ENCODE measurements at places on chromosomes 2 and 18.

GRCh38 chr2:43292297-43292696 is 65.9 kb upstream of the ZFP36L2 start:
- no peak for DNase-seq

DNA sequence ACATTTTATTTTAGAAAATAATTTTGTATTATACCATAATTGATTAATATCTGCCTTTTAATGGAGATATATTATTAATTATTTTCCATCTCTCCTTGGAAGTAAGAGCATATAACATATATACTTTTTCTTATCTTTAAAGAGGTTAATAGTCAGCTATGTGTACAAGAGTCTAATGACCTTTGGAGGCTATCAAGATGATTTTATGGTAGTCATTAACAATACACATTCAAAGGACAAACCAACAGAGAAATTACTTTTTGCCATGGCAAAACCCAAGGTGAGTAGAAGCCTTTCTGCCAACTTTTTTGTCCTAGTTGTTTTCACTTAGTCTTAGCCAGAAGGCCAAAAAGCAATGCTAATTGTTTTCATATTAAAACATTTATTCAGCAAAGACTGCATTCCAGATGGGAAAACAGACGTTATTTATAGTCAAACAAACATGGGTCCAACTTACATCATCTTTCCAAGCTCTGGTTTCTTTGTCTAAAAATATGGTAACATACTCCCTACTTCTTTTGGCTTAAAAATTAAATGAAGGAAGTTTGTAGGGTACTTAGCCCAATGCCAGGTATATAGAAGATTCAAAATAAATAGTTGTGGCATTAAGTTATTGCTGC is 9.6 kb upstream of the DYNC2LI1 start:
- DNase-seq, result no peak

- DNase-seq, result no peak
Observed at GRCh38 chr2:28313220-28313784, 79.4 kb upstream of the FOSL2 start.

- no peak for DNase-seq
Observed at GRCh38 chr2:240626531-240627300, 1.4 kb downstream of the GPR35 start.

GRCh38 chr2:197324801-197325200 is 14.2 kb upstream of the ANKRD44 start:
- DNase-seq, result no peak

DNA sequence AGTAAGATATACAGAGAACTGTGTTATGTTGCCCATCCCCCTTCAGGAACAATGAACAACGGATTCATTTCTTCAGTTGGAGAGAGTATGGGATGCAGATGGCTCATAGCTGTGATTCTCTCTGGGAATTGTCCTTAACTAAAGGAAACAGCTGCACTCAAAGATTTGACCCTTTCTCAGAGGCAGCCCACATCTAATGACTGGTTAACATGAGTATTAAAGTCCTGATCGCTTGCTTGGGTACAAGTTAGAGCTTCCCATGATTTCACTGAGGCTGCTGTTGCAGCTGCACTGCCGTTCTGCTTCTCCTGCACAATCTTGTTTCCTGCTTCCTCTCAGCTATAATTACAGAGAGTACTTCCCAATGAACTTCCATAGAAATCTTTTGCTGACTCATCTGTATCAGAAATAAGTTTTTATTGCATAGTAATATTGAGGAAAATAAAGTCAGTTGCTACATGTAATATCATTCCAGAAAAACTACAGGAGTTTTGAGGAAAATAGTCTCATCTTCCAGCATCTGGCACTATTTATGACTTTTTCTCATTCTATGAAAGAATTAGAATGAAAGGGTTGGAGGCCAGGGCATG is 12.8 kb upstream of the SCN9A start:
- no peak for DNase-seq
